ENCODE measurements at places on chromosomes 7 and 10. TPM values are rescaled to one million over a fixed set of nuclear protein-coding genes. Genes with fewer than 3 reads are reported as not detected.

DNA sequence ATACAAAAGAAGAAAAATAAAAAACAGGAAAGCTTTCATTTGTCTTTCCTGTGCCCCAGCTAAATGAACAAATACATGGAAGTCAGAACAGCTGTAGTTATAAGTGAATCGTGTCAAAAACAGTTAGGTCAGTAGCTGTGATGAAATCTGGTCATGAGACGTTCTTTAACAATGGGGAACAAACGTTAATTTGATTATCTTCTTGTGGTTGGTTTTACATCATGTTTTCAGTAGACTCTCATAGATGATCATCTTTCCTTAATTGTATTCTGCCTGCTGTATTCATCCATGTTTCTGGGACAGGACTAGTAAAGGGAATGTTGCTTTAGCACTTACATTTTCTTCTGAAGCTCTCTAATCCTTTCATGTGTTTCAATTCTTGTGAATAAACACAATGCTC is 97.0 kb downstream of the PCLO start:
- DNase-seq: no peak

GRCh38 chr7:96116173-96116572 is 205.7 kb downstream of the SLC25A13 start:
- no peak for DNase-seq

GRCh38 chr7:77252506-77252905 is 52.9 kb upstream of the FGL2 start:
- DNase-seq: no peak

GRCh38 chr10:113475381-113475807 is 77.5 kb upstream of the HABP2 start:
- peak; percentile 74 for DNase-seq

DNA sequence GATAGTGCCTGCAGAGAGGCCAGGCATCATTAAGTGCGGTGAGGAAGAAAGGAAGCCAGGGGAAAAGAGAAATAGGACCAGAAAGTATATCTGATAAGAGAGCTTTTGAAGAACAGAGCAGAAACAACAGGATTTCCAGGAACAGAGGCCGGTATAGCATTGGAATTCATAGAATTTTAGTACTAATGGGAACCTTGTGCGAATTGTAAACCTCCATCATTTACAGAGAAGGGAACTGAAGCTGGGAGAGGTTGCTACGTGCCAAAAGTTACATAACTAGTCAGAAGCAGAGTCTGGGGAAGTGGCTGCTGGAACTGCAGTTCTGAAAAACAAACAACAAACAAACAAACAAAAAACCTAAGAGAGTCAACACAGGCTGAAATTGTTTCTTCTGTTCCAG is 5.4 kb upstream of the ZMYND11 start:
- DNase-seq: no peak

DNA sequence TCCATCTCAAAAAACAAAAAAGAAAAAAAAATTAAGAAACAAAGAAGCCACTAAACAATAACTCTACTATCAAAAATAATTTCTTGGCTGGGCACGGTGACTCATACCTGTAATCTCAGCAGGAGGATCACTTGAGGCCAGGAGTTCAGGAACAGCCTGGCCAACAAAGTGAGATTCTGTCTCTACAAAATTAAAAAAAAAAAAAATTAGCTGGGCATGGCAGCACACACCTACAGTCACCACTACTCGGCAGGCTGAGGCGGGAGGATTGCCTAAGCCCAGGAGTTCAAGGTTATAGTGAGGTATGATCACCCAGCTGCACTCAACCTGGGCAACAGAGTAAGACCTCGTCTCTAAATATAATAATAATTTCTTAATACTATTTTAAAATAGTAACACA is 69.0 kb downstream of the PARD3 start:
- no peak for DNase-seq

DNA sequence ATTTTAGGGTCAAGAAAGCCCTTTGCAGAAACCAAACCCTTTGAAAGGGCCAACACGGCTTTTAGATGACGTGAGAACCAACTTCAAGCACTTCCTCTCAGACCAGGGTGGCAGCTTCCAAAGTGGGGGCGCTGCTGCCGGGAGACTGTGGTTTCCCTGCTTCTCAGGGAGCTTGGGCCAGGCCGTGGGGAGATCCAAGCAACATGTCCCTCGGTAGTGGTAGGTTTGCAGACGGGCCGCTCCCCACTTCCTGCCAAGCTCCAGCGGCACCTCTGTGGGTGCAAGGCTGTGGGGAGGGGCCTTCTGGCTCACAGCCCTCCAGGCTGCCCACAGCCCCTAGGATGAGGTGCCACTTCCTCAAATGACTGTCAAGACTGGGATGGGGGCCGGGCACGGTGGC is 132.4 kb downstream of the FAM53B start:
- no peak for DNase-seq

GRCh38 chr10:86938260-86938659 is 19.2 kb downstream of the MMRN2 start:
- DNase-seq: no peak

DNA sequence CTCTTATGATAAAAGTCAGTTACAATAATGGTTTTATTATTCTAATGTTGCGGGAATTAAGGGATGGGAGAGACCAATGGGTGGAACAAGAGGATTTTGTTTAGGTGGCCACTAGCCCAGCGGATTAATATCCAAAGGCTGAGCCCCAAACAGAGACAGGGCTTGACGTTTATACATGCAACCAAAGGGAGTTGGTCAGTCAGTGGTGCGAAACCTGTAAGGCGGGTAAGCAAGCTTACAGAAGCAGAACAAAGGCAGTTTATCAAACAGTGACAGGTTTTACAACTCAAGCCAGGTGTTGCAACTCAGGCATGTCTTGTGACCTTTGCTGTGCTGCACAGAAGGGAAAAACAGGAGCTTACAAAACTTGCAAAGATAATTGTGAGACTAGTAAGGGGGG is 622.9 kb upstream of the MBL2 start:
- no peak for DNase-seq

DNA sequence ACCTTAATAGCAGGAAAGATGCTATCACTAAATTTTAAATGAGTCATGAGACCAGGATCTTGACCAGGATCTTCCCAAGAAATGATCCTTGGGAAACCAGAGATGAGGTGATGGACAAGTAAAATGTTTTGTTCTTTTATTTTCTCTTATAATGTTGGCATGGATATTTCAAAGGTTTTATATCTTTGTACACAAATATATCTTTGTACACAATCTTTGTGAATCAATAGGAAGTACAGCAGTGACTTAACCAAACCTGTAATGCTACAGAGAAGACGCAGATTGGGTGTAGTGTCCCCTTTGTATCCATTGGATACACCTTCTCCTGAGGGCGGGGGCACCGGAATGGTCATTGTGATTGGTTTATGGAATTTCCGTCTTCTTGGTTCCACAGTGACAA is 180.1 kb upstream of the CCDC6 start:
- no peak for DNase-seq

GRCh38 chr7:5282543-5283316 is at the start of gene SLC29A4:
TSS of gene SLC29A4 (plus strand) at chr7:5282943. CDS start at chr7:5287817, 4,874 bp downstream.
- DNase-seq: peak; percentile 39

DNA sequence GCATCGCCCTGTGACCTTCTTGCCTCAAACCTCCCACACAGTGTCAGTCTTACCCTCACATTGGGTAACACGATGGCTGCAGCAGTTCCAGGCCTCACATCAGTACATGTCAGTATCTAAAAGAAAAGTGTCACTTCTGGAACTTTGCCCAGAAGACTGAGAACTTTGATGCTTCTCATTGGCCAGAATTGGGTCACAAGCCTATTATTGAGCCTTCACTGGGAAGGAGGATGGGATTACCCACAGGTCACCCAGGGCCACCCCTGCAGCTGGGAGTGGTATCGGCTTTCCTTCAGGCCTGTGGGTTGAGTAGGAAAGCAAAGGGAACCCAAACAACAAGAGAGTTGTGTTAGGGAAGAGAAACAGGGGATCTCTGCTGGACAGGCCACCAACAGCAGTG is 111.5 kb downstream of the NPY start:
- no peak for DNase-seq

Gene FAM20C
- total RNA-seq: 312 TPM

Gene EZH2
- 28.5 TPM for total RNA-seq

Gene C7orf57
- 1.4 TPM for total RNA-seq

Gene PIK3CG
- 3.2 TPM for total RNA-seq
